ENCODE measurements at places on chromosomes 5 and 9. TPM values are rescaled to one million over a fixed set of nuclear protein-coding genes. Genes with fewer than 3 reads are reported as not detected.

- DNase-seq, result no peak
Measured at GRCh38 chr9:113912816-113913215, 36.7 kb downstream of the ZNF618 start.

- DNase-seq, result no peak
Measured at GRCh38 chr9:136003411-136004218, 42.4 kb upstream of the UBAC1 start.

- no peak for DNase-seq
Measured at GRCh38 chr9:81791076-81791475, 101.7 kb upstream of the TLE1 start.

Gene PCDHGB2
- total RNA-seq, result under 0.01 TPM

- no peak for DNase-seq
Measured at GRCh38 chr5:176677209-176677939, 30.1 kb downstream of the TSPAN17 start.

Gene SPATA31D3
- not detected for total RNA-seq

DNA sequence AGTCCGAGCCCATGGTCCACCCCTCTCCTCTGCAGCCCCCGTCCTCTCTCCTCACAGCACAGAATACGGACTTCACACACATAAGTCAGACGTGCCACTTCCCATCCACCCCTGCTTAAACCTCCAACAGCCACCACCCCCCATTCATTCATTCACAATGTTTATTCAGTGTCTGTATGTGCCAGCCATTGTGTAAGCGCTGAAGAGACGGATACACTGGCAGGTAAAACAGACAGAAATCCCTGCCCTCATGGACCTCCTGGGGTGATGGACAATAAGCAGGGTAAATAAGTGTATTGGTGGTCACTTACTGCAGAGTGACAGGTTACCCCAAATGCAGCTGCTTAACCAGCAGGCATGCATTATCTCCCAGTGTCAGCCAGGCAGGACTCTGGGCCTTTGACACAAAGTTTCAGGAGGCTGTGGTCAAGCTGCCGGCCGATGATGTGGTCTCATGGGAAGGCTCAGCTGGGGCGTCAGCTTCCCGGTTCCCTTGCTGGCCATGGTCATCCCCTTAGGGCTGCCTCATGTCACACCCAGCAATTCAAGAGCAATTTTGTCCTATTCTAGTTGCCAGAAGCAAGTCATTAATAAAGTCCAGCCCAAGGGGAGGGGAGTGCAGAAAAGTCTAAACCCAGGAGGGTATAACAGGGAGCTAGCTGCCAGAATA is 1.8 kb upstream of the PAXX start:
- no peak for DNase-seq

Gene WDR31
- total RNA-seq, result 0.71 TPM

Gene GRK6
- total RNA-seq, result 49.4 TPM

Gene CORO2A
- 39.3 TPM for total RNA-seq

DNA sequence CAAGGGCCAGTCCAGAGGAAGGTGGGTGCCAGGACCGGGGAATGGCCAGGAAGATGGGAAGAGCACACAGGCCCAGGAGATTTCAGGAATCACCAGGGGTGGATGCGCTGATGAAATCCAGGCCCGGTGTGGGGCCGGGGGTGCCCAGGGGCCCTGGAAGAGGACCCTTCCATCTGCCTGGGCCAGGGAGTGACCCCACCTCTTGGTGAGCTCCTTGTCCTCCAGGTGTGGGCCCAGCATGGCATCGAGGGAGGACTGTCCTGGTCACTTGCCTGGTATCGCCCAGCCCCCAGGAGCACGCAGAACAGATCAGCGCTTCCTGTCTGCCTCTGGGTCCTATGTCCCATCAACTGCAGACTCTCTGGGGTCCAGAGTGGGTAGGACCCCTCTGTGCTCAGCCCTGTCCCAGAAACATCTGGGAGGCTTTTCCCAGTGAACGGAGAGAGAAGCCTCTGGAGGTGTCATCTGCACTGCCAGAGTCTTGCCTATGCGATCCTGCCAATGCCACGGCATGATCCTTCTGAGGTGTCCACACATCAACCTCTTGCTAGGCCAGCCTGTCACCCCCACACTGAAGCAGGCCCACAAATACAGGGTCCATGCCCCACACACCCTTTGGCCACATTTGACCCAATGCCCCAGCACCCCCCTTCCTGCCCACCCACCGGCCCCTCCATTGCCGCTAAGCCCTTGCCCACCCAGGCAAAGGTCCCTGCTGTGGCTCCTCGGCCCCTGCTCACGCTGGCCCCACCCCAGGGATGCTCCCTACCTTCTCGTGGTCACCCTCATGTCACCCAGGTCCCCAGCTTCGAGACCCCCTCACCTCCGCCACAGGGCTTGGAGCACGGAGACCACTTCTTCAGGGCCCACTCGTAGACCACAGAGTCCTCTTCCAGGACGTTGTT is 67.2 kb downstream of the ZNF354C start:
- no peak for DNase-seq

Gene SEMA4D
- 1.9 TPM for total RNA-seq

Gene PDLIM7
- 77.8 TPM for total RNA-seq

GRCh38 chr5:80686757-80687156 is 32.0 kb upstream of the DHFR start:
- DNase-seq, result no peak

Gene OR13F1
- total RNA-seq, result not detected

- DNase-seq, result no peak
Measured at GRCh38 chr9:120544441-120544840, 35.5 kb downstream of the CDK5RAP2 start.

Gene WNK2
- 0.04 TPM for total RNA-seq

- no peak for DNase-seq
Measured at GRCh38 chr5:138948471-138949222, 73.5 kb upstream of the LRRTM2 start.

DNA sequence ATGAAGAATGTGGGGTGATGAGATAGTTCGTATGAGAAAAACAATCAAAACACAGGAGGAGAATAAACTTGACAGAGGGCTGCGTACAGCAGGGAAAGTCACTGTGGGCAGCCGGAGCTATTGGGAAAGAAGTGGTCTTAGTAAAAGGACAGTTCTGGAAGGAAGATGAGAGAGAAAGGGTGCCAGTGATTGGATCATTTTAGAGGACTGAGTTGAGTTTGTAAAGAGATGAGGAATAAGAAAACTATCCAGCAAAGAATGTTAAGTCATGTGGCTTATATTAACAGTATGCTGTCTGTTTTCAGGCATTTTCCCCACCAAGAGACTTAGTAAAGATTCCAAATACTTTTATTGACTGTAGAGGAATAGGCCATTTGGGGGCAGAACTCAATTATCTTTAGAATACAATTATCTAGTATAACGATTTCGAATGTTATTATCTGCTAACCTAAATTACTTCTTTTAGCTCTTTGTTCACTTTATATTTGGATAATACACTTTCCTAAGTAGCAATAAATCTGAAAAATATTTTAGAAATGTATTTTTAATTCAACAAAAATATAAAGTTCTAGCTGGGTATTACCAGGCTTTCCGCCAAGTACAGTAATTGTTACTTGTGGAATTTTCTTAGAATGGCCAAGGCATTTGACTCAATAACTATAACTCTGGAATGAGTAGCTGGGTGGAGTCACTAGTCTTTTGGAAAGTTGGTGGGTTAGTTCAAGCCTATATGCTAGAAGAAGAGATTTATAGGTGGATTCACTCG is 15.5 kb upstream of the LOX start:
- no peak for DNase-seq

DNA sequence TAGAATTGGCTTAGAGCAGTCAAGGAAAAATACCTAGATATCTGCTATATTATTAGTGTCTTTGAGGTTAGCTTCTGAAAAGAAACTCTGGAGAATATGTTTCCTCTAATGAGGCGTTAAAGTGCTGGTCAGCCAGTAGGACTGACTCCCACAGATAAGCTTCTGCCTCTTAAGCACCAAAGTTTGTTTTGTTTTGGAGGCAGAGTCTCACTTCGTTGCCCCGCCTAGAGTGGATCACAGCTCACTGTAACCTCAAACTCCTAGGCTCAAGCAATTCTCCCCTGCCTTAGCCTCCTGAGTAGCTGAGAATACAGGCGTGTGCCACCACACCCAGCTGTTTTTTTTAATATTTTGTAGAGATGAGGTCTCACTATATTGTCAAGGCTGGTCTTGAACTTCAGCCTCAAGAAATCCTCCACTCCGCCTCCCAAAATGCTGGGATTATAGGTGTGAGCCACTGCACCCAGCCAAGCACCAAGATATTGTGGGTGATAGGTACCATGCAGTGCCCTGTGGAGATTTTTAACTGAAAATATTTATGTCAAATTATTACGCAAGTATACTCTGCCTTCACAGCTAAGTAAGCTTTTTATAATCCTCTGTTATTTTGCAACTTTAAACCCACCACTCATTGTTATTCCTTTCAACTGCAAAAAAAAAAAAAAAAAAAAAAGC is 24.7 kb upstream of the TMEM171 start:
- DNase-seq, result no peak

DNA sequence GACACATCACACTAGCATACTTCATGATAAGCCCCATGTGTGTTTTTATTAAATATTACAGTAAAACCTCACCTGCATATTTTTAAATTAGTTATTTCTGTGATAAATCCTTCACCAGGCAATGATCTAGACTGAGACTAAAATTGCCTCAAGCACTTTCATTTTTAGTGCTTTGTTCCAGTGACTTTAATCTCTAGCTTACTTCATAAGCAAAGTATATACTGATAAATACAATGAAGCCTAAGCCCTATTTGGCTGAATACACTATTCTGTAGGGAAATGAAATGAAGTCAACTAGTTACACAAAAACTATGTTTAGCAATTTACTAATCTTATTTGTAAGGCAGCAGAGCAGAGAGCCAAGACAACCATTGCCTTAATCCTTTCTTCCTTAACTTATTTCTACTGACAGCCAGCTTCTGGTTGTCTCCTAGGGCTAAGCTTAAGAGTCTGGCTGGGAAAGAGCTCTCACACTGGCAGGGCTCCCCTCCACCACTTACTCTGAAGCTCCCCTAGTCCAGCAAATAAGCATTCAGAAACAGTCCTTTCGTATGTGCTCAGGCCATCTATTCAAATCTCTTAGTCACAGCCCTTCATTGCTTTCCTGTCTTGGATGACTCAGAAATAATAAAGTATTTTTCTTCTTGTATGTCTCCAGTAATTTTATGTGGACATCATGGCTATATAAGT is 31.4 kb upstream of the MTAP start:
- DNase-seq, result peak; percentile 84

Gene OLFML2A
- 3.1 TPM for total RNA-seq

GRCh38 chr9:36194326-36195000 is 3.7 kb downstream of the CLTA start:
- peak; percentile 50 for DNase-seq

Gene BTNL9
- 0.04 TPM for total RNA-seq

Gene ZNF782
- total RNA-seq, result 2.5 TPM

DNA sequence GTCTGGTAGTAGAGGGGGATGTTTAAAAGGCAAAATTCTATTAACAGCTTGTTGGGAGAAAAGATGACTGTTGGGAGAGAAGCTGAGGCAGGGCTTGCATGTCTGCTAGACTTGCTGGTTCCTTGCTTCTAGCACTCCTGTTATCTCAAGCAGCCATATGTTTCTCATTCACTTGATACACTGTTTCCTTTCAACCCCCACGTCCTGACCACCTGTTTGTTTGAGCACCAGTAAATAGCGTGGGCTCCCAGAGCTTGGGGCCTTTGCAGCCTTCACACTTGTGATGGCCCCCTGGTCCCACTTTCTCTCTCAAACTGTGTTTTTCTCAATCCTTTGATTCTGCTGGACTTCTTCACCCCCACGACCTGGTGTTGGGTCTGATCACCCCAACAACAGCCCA is 111.7 kb upstream of the TMEM161B start:
- DNase-seq, result no peak

GRCh38 chr5:6712142-6712576 is 1.1 kb upstream of the TENT4A start:
- DNase-seq, result peak; percentile 49

Gene TSSK1B
- total RNA-seq, result 0.14 TPM

Measured in foreskin keratinocyte (primary cell).